ENCODE measurements at places on chromosomes 11 and 22.

DNA sequence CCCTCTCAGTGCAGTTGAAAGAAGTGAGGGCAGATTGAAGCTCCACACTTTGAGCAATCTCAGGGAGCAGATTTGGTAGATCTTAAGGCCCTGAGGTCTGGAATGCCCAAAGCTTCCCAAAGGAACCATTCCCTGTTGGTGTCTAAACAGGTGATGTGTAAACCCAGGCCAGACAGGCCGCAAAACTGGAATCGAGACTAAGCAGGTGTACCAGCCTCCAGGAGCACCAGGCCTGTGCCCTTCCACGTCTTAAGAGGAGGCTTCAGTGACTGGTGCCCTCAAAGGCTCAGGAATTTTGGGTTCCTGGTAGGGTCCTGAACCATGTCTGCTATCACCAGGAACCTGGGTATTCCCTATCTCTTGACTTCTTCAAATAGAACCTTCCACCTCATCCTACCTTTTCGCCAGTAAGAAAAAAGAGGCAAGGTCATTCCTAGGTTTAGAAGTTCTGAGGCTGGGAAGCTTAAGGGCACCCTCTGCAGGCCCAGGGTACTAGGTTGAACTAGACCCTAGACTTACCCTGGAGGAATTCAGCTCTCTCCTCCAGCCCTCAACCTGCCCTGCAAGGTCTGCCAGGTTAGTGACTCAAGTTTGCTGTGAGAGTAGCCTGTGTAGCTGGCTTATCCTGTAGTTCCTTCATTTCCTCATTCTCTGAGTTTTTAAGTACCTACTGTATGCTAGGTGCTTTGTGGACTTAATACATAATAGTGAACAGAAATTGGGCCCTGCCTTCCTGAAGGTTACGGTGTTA, 100.0 kb upstream of the NNMT start:
- no peak for DNase-seq

DNA sequence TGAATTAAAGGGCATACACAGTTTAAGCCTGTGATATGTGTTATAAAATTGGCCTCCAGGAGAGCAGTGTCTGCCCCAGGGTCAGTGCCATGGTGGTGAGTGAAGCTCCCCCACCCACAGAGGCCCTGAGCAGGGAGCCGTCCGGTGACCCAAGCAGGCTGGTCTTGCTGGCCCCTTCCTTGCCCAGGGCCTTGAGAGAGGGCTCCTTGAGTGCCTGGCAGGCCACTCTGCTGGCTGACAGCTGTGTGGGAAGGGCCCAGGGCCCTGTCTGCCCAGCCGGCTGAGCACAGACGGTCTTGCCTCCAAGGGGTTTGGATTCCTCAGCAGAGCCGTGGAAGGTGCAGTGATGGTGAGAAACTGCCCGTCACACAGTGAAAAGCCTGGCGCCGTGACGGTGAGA, 25.9 kb downstream of the PTDSS2 start:
- DNase-seq: no peak

- no peak for DNase-seq
Measured at GRCh38 chr22:20905415-20906386, 11.5 kb upstream of the CRKL start.

GRCh38 chr22:36383110-36383581, 4.6 kb downstream of the MYH9 start:
- DNase-seq: peak; percentile 89

DNA sequence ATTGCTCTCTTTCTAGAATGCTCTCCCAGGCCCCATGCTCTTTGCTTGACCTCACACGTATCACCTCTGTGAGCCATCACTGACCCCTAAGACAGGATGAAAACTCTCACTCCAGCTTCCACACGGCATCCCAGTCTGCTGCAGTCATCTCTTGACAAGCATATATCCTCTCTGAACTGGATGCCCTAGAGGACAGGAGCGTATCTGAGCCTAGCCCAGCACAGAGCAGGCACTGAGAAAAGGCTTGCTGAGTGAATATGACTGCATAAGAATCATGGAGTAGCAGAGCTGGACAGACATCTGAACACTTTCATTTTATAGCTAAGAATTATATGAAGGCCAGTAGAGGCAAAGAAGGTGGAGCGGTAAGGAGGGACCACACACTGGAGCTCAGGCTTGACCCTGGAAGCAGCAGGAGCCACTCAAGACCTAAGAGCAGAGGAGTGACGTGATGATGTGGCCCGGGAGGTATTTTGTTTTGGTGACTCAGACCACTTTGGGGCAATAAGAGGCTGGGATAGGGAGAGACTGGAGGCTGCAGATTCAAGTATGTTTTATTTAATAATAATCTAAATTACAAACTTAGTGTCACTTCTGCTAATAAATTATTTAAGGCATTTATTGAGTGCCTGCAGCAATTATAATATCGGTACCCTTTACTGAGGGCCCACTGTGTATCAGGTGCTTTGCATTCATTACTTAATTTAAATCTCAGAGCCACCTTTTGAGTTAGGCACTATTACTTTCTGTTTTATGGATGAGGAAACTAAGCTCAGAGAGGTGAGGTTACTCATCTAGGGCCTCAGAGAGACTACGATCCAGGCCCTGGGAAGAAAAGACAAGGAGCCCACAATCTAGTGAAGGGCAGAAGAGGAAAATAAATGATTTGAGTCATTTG, 42.6 kb downstream of the MAP6 start:
- DNase-seq: no peak

GRCh38 chr11:6633422-6634408, 14.5 kb upstream of the TPP1 start:
- no peak for DNase-seq

DNA sequence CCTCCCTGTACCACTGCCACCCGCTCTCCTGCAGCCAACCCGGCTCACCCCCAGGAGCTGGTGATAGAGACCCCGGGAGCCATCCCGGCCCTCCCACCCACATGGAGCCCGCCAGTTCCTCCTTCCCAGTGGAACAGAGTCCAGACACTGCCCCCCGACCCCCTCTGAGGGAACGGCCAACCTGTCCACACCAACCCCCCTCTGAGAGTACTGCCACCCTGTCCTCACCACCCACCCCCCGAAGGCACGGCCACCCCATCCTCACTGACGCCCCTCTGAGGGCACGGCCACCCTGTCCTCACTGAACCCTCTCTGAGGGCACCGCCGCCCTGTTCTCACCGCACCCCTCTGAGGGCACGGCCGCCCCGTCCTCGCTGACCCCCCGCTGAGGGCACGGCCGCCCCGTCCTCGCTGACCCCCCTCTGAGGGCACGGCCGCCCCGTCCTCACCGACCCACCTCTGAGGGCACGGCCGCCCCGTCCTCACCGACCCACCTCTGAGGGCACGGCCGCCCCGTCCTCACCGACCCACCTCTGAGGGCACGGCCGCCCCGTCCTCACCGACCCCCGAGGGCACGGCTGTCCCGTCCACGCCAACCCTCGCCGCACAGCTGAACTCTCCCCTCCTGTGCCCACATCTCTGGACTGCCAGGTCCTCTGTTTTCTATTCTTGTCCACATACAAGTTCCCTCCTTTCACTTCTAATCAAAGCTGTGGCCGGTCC, 18.0 kb downstream of the TOLLIP start:
- no peak for DNase-seq

- DNase-seq: no peak
Measured at GRCh38 chr11:59176330-59176729, 4.4 kb downstream of the DTX4 start.

- DNase-seq: no peak
Measured at GRCh38 chr11:7252683-7253213, 1.0 kb downstream of the SYT9 start.

DNA sequence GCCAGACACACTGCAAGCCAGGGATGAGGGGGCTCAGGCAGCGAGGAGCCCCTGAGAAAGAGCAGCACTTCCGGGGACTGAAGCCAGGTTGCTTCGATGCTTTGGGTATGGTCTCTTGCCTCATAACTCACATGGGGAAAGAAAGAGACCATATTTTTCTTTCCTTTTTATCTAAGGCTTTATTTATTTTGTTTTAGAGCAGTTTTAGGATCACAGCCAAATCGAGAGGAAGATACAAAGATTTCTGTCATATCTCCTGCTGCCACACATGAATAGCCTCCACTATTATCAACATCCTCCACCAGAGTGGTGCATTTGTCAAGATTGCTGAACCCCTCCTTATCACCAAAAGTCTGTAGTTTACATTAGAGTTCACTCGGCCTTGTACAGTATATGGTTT, 24.3 kb upstream of the ADSL start:
- DNase-seq: no peak

GRCh38 chr11:83583757-83584366, 297.7 kb upstream of the CCDC90B start:
- DNase-seq: peak; percentile 68

DNA sequence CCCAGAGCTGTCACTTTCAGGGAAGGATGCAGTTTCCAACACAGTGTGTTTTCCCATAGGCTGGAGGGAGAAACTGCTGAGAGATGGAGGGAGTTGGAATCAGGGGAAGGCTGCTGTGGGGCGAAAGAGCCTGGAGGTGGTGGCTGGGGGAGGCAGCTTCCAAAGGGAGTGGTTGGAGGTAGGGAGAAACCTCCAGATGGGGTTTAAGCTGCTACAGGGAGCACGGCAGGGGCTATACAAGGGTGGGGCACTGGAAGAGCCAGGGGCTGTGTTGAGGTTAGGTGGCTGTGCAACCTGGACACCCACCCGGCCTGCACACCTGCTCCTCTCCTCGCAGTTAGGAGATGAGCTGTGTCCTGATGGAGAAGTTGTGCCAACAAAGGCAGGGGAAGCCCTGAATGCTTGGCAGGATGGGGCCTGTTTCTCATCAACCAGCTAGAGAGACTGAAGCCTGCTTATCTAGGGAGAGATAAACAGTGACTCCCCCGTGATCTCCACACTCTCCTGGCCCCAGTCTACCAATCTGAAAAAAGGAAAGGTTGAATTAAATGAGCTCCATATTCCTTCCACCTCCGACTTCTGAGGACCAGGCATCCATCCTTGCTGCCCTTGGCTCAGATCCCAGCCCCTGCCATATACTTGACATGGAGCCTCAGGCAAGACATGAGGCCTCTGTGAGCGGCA, 3.6 kb upstream of the SLCO2B1 start:
- no peak for DNase-seq

- DNase-seq: no peak
Measured at GRCh38 chr11:28049338-28050216, 58.4 kb downstream of the KIF18A start.

GRCh38 chr11:88181776-88182175, 6.5 kb upstream of the RAB38 start:
- no peak for DNase-seq

GRCh38 chr11:32531528-32531927, 52.1 kb upstream of the EIF3M start:
- no peak for DNase-seq

- no peak for DNase-seq
Measured at GRCh38 chr11:19200410-19201201, 1.2 kb downstream of the CSRP3 start.

- no peak for DNase-seq
Measured at GRCh38 chr11:125082611-125083311, 19.7 kb downstream of the SLC37A2 start.

DNA sequence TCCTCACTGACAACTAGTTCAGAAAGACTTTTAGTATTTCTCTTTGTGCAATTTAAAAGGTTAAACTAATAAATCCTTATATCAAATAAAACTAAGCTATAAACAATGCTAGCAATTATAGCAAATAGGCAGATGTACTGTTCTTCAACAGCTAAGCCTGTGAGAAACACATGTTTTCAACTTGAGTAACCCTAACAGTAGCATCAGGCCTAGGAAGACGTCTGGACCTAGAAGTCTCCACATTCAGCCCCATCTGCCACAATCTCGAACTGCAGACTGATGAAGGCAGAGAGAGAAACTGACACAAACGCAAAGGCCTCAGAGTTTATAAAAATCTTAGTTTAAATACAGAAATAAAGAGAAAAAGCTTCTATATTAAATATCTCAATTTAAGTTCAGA, 2.5 kb downstream of the ST13 start:
- DNase-seq: no peak

DNA sequence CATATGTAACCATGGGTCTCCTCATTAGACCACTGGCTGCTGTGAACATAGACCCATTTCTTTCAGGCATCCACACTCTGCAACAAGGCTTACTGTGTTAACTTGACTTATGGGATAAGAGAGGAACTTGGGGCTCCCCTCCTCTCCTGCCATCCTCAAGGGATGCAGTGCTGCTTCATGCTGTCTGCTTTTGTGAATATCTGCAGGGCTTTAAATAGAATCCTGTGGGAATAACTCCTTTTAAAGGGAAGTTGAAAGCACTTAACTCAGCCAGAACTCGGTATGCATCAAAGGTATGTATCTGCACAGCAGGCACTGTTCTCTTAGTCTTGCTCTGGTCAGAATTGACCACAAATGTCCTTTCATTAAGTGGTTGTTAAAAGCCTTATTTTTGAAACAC, 222.5 kb upstream of the KIRREL3 start:
- no peak for DNase-seq

DNA sequence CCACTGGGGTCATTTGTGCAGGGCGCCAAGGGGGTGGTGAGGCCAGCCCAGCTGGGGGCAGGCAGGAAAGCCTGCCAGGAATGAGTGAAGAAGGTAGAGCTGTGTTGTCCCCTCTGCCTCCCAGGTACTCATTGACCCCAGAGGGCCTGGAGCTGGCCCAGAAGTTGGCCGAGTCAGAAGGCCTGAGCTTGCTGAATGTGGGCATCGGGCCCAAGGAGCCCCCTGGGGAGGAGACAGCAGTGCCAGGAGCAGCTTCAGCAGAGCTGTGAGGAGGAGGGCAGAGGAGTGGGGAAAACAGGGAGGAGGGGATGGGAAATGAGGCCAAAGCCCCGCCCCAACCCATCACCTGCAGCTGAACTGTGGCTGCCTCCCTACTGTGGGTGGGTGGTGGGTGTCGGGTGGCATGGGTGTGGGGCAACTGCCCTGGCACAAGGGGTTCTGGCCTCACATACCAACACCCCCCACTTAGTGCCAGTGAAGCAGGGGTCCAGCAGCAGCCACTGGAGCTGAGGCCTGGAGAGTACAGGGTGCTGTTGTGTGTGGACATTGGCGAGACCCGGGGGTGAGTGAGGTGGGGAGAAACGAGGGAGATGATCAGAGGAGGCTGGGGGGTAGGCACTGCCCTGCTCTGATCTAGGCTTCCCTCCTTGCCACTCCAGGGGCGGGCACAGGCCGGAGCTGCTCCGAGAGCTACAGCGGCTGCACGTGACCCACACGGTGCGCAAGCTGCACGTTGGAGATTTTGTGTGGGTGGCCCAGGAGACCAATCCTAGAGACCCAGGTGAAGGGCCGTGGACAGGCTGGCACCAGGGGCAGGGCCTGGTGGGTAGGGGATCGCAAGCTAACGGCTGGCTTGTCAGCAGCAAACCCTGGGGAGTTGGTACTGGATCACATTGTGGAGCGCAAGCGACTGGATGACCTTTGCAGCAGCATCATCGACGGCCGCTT, 3.0 kb downstream of the MUS81 start:
- no peak for DNase-seq

- DNase-seq: no peak
Measured at GRCh38 chr11:19580646-19581045, 132.0 kb upstream of the NAV2 start.

DNA sequence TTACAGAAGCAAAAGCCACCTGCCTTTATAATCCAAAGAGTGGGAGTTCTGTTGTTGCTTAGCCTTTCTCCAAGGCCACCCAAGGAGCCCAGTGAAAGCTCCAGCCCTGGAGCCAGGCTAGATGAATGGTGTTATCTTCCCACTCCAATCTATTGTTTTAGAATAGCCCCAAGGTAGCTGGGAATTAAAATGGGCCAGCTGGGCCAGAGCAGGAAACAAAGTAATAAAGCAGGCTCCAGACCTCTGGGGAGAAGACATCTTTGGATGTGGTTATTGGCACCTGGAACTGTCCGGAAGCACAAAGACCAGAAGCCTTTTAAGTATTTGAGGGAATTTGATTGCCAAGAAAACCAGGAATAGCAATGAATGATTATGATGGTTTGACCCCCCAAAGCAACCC, 8.8 kb downstream of the C11orf96 start:
- DNase-seq: no peak
